ENCODE measurements at places on chromosomes 1 and 21.
A peak's percentile ranks its signal among the peaks of the same experiment; 100 is the strongest.

DNA sequence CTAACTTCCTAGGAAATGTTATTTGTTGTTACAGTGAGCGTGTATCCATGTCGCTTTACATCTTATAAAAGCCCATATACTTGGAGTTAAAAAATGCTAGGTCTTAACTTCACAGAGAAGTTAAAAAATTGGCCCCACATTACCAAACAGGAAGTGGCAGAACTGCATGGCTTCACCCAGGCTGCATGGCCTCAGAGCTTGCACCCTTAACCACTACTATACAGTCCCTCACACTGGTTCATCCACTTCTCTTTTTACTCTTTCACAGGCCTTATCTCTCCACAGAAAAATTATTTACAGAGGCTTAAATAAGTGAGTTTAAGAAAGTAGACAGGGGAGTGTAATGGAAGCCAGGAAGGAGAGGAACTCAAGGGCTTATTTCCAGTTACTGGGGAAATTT is 402.5 kb downstream of the HHAT start:
- DNase-seq, result no peak

DNA sequence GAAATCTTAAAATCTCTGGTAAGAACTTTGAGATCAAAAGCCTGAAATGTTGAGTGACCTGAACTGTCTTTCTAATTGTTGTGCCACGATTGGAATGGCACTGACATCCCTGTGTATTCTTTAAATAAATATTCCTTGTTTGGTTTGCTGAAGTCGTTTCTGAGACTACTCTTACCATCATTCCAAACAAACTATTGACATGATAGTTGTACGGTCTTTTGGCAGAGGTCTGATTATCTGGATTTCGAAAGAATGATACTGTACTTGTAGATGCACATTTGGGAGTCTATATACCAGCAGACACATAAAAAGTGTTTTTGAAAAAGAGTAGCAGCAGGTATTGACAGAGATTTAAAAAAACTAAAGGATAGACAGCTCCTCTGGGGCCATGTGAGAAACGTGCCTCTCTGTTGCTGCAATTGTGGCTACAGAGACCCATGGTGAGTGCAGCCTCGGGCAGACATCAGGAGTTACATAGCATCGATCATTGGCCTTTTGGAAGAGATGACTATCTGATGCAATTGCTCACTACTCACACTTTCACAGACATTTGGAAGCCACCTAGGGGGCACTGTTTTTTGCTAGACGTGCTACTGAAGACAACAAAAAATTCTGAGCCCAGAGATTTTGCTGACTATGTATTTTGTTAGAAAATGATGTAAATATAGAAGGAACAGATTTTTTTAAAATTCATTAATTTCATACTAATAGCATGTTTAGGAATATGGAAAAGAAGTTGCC is 464.5 kb downstream of the KCNT2 start:
- no peak for DNase-seq

- DNase-seq, result no peak
Observed at GRCh38 chr1:70440642-70441391, 29.7 kb downstream of the CTH start.

DNA sequence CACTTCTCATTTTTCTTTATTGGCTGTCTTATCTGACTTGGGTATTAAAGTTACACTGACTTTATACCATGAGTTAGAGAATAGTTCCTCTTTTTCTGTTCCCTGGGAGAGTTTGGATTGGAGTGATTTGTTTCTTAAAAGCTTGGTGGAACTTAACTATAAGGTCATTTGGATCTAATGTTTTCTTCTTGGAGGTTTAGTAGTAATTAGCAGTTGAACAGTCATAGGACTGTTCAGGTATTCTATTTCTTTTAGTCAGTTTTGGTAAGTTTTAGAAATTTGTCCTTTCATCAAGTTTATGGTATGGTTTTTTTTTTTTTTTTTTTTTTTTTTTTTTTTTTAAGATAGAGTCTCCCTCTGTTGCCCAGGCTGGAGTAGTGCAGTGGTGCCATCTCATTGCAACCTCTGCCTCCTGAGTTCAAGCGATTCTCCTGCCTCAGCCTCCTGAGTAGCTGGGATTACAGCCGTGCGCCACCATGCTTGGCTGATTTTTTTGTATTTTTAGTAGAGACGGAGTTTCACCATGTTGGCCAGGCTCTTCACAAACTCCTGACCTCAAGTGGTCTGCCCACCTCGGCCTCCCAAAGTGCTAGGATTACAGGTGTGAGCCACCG is 6.3 kb downstream of the TTC3 start:
- DNase-seq, result no peak

DNA sequence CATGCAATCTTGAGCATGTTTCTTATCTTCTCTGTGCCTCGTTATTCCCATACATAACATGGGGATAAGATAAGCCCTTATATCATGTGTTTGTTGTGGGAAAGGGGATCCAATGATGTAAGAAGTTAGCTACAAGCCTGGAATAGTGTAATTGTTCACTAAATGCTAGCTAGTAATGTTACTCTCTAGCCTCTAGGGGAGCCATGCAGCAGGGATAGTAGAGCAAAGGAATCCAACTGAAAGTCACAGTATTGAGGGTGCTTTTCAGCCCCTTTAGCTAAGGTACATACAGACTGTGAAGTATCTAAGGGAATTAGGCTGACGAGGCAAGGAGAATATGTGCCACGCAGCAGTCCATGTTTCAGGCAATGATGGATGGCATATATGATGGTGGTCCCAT is 46.9 kb downstream of the IL23R start:
- no peak for DNase-seq

DNA sequence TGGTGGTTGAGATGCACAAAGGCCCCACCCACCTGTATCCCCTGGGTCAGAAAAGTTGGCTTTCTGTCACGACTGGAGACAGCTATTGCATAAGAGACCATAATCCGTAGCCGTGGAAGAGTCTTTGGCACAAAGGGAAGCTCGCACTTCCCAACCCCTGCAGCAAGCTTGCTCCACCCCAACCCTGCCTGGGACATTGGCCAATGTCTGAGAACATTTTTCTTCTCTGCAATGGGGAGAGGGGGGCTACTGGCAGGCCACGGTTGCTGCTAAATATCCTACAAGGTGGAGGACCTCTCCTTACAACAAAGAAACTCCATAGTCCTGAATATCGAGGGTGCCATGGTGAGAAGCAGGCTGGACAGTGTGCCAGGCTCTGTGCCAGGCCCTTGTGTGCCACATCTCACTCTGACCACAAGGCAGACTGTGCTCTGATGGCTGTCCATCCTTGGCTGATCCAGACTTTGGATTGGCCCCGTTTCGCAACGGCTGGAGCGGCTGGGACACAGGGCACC is 104.1 kb downstream of the CSMD2 start:
- DNase-seq, result no peak

- DNase-seq, result no peak
Observed at GRCh38 chr1:105785021-105785420, 1271.5 kb upstream of the PRMT6 start.

DNA sequence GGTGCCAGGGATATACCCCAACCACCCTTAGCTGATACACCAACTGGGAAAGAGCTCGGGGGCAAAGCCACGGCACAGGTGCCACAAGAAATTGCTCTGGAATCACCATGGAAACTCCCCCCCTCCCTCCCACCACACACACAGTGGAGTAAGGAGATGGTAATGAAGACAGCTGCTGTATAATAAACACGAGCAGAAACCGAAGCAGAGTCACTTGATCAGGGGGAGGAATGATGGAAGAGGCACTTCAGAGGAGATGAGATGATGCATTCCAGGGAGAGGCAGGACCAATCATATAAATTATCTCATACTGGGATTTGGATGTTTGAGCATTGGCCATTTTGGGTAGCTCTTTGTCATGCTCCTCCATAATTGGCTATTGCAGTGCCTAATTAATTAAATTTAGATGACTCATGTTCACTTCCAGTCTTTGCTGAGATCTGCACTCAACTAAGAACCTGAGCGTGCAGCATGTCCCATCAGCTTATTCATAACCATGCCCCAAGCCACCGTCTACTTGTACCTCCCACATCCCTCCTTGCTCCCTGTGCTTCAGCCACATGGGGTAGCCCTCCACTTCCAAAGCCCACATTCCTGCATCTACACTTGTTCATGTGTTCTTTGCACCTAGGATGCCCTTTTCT is 189.5 kb downstream of the ZSCAN20 start:
- DNase-seq, result peak; percentile 22

- DNase-seq, result no peak
Observed at GRCh38 chr1:59013276-59013927, 229.6 kb upstream of the JUN start.

GRCh38 chr1:225418598-225418997 is 9.2 kb downstream of the LBR start:
- no peak for DNase-seq

DNA sequence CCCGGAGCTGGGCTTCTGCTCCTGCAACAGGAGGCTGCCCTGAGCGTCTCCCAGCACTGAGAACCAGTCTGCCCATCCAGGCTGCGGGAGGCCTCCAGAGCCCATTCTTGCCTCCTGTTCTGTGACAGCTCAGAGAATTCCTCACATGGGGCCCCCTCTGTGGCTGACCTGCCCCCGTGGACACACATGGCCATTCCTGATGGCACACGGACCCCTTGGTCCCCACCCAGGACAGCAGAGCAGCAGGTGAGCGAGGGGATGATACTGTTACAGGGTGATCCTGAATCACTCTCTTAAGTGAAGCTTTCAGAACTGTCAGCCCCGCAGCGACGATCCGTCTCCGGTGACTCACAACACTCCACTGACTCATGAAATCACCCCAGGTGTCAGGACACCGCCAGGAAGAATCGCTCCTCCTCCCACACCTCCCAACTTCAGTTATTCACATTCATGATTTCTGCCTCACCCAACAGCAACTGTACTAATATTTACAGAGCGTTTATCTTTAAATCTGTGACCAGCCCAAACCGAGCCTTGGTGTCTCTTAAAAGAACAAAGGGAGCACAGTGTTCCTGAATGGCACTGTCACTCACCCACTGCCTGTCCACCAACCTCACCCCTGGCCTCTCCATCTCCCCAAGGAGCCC is 22.5 kb downstream of the CHD5 start:
- DNase-seq, result peak; percentile 79

GRCh38 chr1:212465311-212465710 is 32.6 kb downstream of the NENF start:
- DNase-seq, result no peak

All from head of caudate nucleus (tissue), 42 donors.